ENCODE measurements at places on chromosomes 16 and 17.
A peak's percentile ranks its signal among the peaks of the same experiment; 100 is the strongest.

DNA sequence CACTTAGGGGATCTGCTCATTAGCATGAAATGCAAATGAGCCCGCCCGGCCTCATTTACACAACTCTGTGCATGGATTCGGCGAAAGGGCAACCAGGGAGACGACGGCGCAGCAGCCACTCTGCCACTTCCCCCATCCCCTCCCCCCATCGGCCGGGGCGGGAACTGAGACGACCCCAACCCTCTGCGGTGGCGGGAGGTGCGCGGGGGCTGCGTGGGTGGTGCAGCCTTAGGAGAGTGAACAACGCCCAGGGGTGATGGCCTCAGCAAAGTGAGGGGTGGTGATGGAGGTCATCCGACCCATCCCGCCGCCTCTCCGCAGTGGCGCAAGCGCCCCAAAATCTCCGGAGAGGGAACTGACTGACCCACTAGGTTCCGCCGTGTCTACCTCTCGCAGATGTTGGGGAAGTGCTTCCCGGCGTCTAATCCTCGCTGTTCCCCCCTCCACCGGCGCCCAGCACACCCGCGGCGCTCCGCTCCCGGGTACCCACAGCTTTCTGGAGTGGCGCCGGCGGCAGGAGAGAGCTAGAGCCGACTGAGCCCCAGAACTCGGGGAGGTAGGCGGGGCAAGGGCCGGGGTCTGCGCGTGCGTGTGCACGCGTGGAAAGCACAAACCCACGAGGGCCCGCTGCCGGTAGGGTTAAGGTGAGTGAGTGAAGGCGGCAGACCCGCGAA is 1.4 kb upstream of the CACNA1G start:
- DNase-seq, result peak; percentile 35

DNA sequence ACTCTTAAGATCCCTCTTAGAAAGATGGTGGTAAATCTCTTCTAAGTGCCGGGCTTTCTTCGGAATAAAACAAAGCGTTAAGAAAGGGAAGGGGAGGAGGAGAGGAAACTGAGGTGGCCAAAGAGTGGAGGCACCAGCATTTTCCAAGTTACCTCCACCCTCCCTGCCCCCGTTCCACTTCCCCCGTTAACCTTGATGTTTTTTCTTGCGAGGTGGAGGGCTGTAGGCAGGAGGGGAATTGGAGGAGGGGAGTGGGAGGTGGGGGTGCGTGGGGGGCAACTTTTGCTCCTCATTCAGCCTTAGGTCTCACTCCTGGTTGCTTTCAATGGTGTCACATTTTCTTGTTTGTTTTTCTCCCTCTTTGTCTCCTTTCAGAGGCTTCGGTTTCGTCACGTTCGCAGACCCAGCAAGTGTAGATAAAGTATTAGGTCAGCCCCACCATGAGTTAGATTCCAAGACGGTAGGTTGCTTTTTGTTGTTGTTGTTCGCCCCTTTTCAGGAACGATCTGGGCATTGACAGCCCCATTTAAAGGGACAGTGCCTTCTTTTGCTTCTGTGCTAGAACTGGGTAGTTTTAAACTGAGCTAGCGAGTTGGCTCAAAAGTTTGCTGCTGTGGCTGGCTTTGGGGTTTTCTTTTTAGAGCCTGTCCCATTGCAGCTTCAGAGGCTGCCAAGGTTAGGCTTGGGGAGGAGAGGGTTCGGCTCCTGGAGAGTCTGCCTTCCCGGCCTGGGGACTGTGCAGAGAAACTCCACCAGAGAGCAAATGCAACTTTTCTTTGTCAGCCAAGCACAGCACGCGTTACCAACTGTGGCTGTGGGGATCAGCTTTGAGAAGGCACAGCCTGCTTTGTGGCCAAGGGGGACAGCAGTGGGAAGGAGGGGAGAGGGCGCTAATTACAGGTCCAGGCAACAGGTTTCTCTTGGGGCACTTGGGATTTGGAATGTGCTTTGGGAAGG is 1.9 kb downstream of the MSI2 start:
- DNase-seq, result no peak

GRCh38 chr16:12497526-12497925 is 306.2 kb downstream of the CPPED1 start:
- peak; percentile 26 for DNase-seq

DNA sequence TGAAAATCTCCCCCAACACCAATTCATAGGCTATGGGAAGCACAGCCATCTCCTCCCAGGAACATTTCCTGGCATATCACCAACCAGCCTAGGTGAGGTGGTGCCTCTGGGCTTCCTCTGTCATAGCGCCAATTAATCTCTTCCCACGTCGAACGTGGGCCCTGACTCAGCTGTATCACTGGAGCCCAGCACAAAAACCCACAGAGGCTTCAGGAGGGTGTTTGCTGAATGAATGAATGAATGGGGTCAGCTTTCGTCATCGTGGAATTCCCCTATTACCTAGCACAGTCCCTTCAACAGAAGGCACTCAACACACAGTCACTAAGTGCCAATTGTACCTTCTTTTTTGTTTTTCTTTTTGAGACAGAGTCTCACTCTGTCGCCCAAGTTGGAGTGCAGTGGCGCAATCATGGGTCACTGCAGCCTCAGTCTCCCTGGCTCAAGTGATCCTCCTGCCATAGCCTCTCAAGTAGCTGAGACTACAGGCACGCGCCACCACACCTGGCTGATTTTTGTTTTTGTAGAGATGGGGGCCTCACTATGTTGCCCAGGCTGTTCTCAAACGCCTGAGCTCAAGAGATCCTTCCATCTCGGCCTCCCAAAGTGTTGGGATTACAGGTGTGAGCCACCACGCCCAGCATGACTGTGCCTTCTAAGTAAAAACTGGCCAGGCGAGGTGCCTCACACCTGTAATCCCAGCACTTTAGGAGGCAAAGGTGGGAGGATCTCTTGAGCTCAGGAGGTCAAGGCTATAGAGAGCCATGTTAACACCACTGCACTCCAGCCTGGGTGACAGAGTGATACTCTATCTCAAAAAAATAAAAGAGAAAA is 4.1 kb downstream of the ZNF688 start:
- no peak for DNase-seq

- no peak for DNase-seq
Measured at GRCh38 chr17:82489117-82489516, 30.4 kb upstream of the FOXK2 start.

DNA sequence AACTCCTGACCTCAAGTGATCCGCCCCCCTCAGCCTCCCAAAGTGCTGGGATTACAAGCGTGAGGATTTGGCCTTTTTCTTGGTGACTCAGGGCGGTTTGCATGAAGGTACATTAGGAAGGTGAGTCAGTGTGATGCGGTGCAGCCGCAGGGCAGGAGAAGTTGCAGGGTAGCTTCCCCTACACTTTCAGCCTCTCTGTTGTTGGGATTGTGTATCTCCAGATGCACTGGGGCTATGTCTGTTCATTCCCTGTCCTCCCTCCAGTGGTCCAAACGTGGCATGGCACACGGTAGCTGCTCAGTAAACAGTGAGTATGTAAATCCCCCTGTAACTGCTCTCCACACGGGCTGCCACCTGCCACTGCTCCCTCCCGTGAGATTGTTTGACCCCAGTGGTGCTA is 109.1 kb upstream of the CDC42EP4 start:
- DNase-seq, result no peak

Measured in MV-4-11 (cell line).